ENCODE measurements at places on chromosomes 5 and 9.

- DNase-seq: no peak
These were observed 109.5 kb upstream of the COL5A1 start for GRCh38 chr9:134532084-134532483.

GRCh38 chr9:21070171-21070571 is 7.6 kb downstream of the IFNB1 start:
- peak; percentile 44 for DNase-seq

- DNase-seq: no peak
These were observed 9.0 kb downstream of the RGS14 start for GRCh38 chr5:177366528-177367322.

- peak; percentile 26 for DNase-seq
These were observed 178.8 kb downstream of the CSNK1G3 start for GRCh38 chr5:123690821-123691220.

DNA sequence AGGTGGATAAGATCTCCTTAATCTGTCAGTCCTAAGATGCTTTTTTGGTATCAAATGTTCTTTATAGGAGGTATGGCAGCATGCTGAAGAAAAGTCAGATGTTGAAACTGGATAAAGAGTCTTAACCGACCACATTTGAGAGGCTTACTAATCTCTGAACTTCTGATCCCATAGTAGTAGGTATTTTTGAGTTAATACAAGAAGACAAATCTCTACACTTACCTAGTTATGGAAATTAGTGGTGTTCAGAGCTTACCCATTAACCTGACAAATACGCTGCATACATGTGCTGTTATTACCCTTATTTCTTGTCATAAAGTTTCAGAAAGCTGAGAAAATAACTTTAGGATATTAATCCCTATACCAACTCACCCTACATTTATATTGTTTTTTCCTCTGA is 83.0 kb downstream of the ISL1 start:
- DNase-seq: no peak

DNA sequence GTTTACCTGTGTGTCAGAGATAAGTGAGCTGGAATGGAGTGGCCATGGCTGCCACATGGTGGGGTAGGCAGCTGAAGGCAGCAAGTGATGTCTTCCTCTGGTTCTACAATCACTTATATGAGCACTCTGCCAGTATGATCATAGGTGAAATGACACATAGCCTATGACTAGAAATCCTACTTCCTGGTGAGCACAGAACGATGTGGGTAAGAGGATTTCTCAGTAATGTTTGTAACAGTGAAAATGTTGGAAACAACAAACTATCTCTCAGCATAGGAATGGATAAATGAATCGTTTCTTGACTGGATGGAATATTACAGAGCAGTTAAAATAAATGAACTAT is 187.0 kb upstream of the S1PR3 start:
- no peak for DNase-seq

DNA sequence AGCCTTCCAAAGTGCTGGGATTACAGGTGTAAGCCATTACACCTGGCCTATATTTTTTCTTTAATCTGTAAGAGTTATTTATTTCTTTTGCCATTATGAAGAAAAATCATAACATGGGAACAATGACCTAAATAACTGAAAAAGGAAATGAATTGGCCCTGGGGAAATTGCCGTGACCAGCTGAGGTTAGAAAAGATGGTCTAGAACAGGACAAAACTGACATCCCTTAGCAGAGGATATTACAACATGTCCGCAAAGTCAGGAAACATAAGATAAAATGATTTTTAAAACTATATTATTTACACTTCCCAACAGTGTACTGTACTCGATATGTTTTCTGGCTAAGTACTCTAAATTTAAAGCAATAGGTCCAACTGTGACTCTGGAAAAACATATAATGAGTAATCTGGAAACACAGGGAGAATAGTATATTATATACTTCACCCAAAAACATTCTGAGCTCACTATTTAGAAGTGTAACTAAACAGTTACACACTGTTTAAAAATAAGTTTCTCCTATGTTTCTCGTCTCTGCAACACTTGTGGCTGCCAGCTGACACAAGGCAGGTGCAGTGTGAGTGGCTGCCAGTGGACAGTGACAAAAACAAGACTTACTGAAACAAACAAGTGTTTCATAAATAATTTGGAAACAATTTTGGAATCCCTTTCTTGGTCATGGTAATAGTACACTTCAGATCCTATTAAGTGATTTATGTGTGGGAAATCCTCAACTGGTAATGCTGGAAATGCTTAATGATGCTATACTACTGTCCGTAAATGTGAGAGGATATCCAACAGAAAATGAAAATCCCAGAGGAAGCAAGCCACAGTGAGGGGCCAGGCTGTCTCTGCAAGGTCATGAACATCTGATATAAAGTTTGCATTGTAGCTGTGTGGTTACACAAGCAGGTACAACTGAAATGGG is 69.1 kb downstream of the C9orf85 start:
- DNase-seq: no peak

GRCh38 chr5:39198127-39198526 is 21.2 kb downstream of the FYB1 start:
- DNase-seq: peak; percentile 58

GRCh38 chr9:106697390-106697749 is 165.6 kb upstream of the ZNF462 start:
- no peak for DNase-seq

- DNase-seq: no peak
These were observed 512.9 kb upstream of the KLF4 start for GRCh38 chr9:108002371-108002956.
